ENCODE measurements at places on chromosomes 3 and 15. TPM values are rescaled to one million over a fixed set of nuclear protein-coding genes. Genes with fewer than 3 reads are reported as not detected.

- H3K4me3 ChIP-seq: no peak overlapping the region
- peaks cover 37% of the 10 kb centered on the region for H3K4me1 ChIP-seq
- H3K27me3 ChIP-seq: no peaks in the 10 kb centered on the region
- DNase-seq: peak; percentile 58
- no peak overlapping the region for H3K27ac ChIP-seq
- no peaks in the 10 kb centered on the region for H3K36me3 ChIP-seq
Measured at GRCh38 chr15:45458746-45459403, 63.7 kb downstream of the SLC30A4 start.

GRCh38 chr3:143001034-143001368 lies 369 bp upstream of the U2SURP start:
- no peaks in the 10 kb centered on the region for H3K27me3 ChIP-seq
- peaks cover 6% of the 10 kb centered on the region for H3K4me1 ChIP-seq
- no peaks in the 10 kb centered on the region for H3K36me3 ChIP-seq
- peak overlapping the region; percentile 68 for H3K4me3 ChIP-seq
- peak overlapping the region; percentile 82 for H3K27ac ChIP-seq

GRCh38 chr15:101351736-101352135 lies 56.7 kb upstream of the SNRPA1 start:
- no peak overlapping the region for H3K27ac ChIP-seq
- H3K4me3 ChIP-seq: no peak overlapping the region
- no peak for DNase-seq
- no peaks in the 10 kb centered on the region for H3K36me3 ChIP-seq
- no peaks in the 10 kb centered on the region for H3K4me1 ChIP-seq
- peaks cover 21% of the 10 kb centered on the region for H3K27me3 ChIP-seq

MYZAP gene
- 0.72 TPM for total RNA-seq

DNA sequence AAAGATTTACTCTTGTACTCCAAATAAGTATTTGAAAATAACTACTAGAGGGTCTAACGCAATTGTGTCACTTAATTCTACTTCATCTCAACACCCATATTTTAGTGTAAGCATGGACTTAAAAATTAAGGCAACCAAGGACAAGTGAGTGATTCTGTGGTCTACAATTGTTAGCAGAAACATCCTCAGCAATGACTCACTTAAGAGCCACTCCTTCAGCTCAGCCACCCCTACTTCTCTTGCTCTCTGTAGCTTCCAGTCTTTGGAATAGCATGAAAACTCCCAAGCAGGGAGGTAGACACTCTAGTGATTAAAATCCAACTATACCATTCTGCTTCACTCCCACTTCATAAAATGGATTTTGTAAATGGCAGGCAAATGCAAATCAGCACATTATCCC lies 116.0 kb upstream of the LRRN1 start:
- no peaks in the 10 kb centered on the region for H3K36me3 ChIP-seq
- H3K27me3 ChIP-seq: no peaks in the 10 kb centered on the region
- no peak overlapping the region for H3K27ac ChIP-seq

PRTG gene
- 2.8 TPM for total RNA-seq

TYRO3 gene
- total RNA-seq: 8.9 TPM

GRCh38 chr3:66553441-66554113 lies 52.8 kb upstream of the LRIG1 start:
- peaks cover 27% of the 10 kb centered on the region for H3K4me1 ChIP-seq
- peak overlapping the region; percentile 59 for H3K27ac ChIP-seq
- no peaks in the 10 kb centered on the region for H3K27me3 ChIP-seq
- no peaks in the 10 kb centered on the region for H3K36me3 ChIP-seq
- DNase-seq: peak; percentile 5
- H3K4me3 ChIP-seq: peak overlapping the region; percentile 23

GRCh38 chr3:119300991-119301391 lies 6.8 kb downstream of the ARHGAP31 start:
- H3K27ac ChIP-seq: no peak overlapping the region
- no peak for DNase-seq
- no peak overlapping the region for H3K4me3 ChIP-seq
- H3K27me3 ChIP-seq: no peaks in the 10 kb centered on the region
- H3K36me3 ChIP-seq: peaks cover 61% of the 10 kb centered on the region

DNA sequence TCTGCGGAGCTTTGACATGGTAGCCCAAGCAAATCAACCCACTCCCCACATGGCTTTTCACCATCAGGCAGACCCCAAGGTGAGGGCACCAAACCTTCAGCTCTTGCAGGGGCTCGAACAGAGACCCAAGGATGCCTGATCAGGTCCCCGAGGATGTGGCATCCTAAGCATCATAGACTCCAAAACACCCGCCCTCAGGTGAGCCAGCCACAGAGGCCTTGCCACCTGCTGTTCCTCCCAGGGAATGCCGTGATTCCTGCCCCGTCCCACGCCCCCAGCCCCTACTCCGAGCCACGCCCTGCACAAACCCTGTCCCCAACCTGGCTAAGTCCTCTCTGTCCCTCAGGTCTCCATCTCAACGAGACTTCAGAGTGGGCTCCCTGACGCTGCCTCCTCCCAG lies 34.7 kb upstream of the SLC41A3 start:
- H3K27me3 ChIP-seq: peaks cover 8% of the 10 kb centered on the region
- H3K4me3 ChIP-seq: no peak overlapping the region
- H3K27ac ChIP-seq: no peak overlapping the region
- H3K4me1 ChIP-seq: no peaks in the 10 kb centered on the region

DNA sequence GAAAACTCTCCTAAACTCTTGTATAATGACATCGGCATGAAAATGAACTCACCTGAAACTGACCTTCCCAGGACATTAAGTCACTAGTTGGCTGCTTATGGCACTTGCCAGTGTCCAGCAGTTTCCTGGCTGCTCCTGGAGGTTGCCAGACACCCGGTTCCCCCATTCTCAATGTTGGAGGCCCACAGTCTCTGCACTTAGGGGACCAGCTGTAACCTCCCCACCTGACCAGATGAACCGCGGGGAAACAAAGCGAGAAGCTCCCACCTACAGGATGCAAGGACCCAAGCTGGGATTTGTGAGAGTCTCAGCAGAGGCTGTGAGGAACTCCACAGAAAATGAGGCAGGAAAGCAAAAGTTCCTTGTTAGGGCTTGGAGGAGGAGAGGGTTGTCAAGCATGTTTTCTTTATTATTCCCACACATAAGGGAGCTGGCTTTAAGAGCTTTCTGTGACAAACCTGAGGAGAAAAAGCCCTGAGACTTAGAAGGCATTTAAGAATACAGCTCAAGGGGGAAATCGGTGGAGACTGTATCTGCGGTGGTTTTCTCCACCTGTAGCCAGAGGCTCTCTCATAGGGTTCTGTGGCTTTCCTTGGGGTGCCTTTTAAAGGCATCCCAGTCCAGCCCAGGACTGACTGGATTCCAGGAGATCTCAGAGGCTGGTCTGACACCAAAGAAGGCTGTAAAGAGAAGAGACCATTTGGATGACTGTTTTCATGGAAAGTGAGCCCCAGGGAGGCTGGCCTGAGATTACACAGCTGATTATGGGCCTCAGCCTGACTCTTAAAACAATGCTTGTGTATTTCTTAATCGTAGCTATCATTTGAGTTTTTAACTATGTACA lies 4.6 kb downstream of the TPM1 start:
- peaks cover 96% of the 10 kb centered on the region for H3K36me3 ChIP-seq
- H3K4me1 ChIP-seq: peaks cover 65% of the 10 kb centered on the region
- DNase-seq: no peak
- H3K4me3 ChIP-seq: peak overlapping the region; percentile 75
- no peaks in the 10 kb centered on the region for H3K27me3 ChIP-seq

DNA sequence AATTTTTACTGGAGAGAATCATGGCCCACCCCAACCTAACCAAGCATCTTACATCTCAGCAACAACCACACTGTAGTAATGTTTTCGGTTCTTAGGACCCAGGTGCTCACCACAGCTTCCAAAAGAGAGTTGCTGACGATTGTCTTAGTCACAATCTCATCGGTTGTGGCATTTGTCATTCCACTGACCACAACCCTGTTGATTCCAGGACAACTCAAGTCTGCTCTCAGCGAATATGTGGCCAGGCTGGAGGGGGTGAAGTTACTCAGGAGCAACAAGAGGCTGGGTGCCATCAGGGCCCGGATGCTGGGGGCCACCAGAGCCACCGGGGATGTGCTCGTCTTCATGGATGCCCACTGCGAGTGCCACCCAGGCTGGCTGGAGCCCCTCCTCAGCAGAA lies 25.9 kb downstream of the GALNT15 start:
- H3K36me3 ChIP-seq: no peaks in the 10 kb centered on the region
- no peak overlapping the region for H3K4me3 ChIP-seq
- H3K4me1 ChIP-seq: peaks cover 53% of the 10 kb centered on the region
- H3K27ac ChIP-seq: 0 out of 2 replicates have a peak overlapping the region, but pooled peaks have one; percentile 23

FBXO40 gene
- not detected for total RNA-seq

DNA sequence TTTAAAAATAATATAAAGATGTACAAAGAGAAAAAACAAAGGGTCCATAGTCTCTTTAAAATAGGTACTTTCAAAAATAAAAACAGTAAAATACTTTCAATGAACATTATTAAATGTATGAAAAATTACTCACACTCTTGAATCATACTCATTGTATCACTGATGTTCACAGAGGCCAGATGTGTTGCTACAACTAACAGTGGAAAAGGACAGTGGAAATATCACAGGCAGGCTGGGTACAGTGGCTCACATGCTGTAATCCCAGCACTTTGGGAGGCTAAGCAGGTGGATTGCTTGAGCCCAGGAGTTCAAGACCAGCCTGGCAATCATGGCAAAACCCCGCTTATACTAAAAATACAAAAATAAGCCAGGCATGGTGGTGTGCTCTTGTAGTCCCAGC lies 26.8 kb downstream of the NPHP3 start:
- no peak overlapping the region for H3K27ac ChIP-seq
- no peaks in the 10 kb centered on the region for H3K27me3 ChIP-seq
- DNase-seq: no peak
- H3K36me3 ChIP-seq: peaks cover 64% of the 10 kb centered on the region

DNA sequence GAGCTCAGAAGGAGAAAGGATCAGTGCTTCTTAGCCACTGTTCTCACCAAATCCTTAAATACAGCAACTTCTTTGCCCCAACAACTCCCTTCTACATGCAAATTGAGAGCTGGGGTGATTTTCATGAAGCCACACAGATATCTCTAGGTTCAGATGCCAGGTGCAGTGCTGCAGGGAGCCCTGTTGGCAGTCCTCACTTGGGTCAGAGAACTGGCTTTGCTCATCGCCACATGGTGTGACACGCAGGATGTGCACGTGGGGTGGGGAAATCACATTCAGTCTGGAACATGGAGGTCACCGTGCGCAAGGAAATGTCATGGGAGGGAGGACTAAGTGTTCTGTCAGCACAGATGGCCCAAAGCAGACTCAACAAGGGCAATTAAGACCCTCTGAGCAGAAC lies 103.8 kb downstream of the WDR76 start:
- H3K27ac ChIP-seq: no peak overlapping the region
- H3K27me3 ChIP-seq: no peaks in the 10 kb centered on the region
- DNase-seq: no peak

- H3K27me3 ChIP-seq: no peaks in the 10 kb centered on the region
- H3K27ac ChIP-seq: no peak overlapping the region
- H3K4me3 ChIP-seq: no peak overlapping the region
- no peaks in the 10 kb centered on the region for H3K4me1 ChIP-seq
- DNase-seq: no peak
Measured at GRCh38 chr15:29528276-29528675, 258.7 kb upstream of the NSMCE3 start.

FAM174B gene
- total RNA-seq: 0.05 TPM

GRCh38 chr3:156483002-156483401 lies 71.9 kb downstream of the SSR3 start:
- H3K4me3 ChIP-seq: no peak overlapping the region
- H3K27ac ChIP-seq: no peak overlapping the region
- H3K4me1 ChIP-seq: peaks cover 20% of the 10 kb centered on the region
- H3K27me3 ChIP-seq: no peaks in the 10 kb centered on the region

TMIE gene
- not detected for total RNA-seq

GRCh38 chr15:64067564-64068030 lies 21.3 kb upstream of the DAPK2 start:
- H3K4me1 ChIP-seq: peaks cover 17% of the 10 kb centered on the region
- peak; percentile 61 for DNase-seq
- H3K36me3 ChIP-seq: peaks cover 3% of the 10 kb centered on the region
- no peak overlapping the region for H3K4me3 ChIP-seq
- no peaks in the 10 kb centered on the region for H3K27me3 ChIP-seq
- no peak overlapping the region for H3K27ac ChIP-seq

ISL2 gene
- total RNA-seq: 3.0 TPM

- no peak overlapping the region for H3K27ac ChIP-seq
- H3K36me3 ChIP-seq: no peaks in the 10 kb centered on the region
- H3K4me3 ChIP-seq: no peak overlapping the region
- DNase-seq: no peak
Measured at GRCh38 chr3:83065851-83066460, 1304.5 kb upstream of the GBE1 start.

CILP gene
- not detected for total RNA-seq

- no peak for DNase-seq
- H3K4me3 ChIP-seq: no peak overlapping the region
- no peak overlapping the region for H3K27ac ChIP-seq
- H3K4me1 ChIP-seq: peaks cover 5% of the 10 kb centered on the region
- H3K36me3 ChIP-seq: no peaks in the 10 kb centered on the region
Measured at GRCh38 chr15:69061414-69061842, 46.9 kb downstream of the NOX5 start.

GRCh38 chr3:161822291-161822690 lies 325.7 kb downstream of the OTOL1 start:
- no peak overlapping the region for H3K4me3 ChIP-seq
- no peak overlapping the region for H3K27ac ChIP-seq
- no peaks in the 10 kb centered on the region for H3K36me3 ChIP-seq
- no peaks in the 10 kb centered on the region for H3K27me3 ChIP-seq
- no peaks in the 10 kb centered on the region for H3K4me1 ChIP-seq
- no peak for DNase-seq

DNA sequence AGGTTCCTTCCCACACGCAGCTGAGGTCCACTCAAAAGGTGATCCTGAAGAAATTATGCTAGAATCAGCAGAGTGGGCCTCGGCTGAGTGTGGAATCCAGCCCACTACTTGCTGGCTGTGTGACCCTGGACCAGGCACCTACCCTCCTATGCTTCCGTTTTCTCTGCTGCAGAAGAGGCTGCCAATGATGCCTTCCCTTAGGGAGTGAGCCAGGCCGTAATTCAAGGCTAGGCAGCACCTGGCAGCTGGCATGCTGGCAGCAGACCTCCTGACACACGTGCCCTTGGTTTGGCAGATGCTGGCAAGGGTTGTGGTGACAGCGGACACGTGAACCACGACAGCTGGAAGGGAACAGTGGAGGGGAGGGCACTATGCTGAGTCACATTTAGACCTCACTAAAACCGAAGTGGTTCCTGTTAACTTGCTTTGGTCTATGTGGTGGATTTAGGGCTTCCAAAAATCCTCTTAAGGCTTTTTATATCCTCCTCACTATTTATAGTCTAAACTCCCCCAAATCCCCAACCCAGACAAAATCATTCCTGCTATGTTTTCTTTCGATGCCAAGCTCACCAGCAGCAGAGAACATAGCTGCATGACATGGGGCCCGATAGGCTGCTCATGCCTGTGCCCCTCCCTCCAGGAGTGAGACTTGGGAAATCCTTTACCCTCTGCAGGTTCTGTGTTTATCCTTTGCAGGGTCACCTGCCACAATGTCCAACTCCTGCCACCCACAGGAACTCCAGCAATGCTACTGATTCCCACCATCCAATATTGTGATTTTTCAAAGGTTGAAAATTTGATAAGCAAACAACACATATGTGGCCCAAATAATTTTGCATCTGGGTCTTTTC lies 10.6 kb upstream of the PCSK6 start:
- no peak overlapping the region for H3K4me3 ChIP-seq
- no peak for DNase-seq

CEP152 gene
- total RNA-seq: 19.5 TPM

ACKR2 gene
- total RNA-seq: not detected

GRCh38 chr15:90439946-90440345 lies 51.9 kb downstream of the IQGAP1 start:
- H3K4me3 ChIP-seq: no peak overlapping the region
- peaks cover 85% of the 10 kb centered on the region for H3K36me3 ChIP-seq
- DNase-seq: no peak
- H3K27ac ChIP-seq: no peak overlapping the region
- H3K4me1 ChIP-seq: no peaks in the 10 kb centered on the region

GRCh38 chr3:186417791-186418190 lies 55.8 kb upstream of the DGKG start:
- H3K27ac ChIP-seq: no peak overlapping the region
- no peak for DNase-seq
- peaks cover 12% of the 10 kb centered on the region for H3K27me3 ChIP-seq

All from SJSA1 (cell line).